EL (cell line): ENCODE measurements at places on chromosomes 6 and 20.

- no peak for DNase-seq
These were observed 62.4 kb upstream of the GMDS start for GRCh38 chr6:2307799-2308198.

GRCh38 chr20:54651252-54651651 is 175.9 kb downstream of the DOK5 start:
- no peak for DNase-seq

DNA sequence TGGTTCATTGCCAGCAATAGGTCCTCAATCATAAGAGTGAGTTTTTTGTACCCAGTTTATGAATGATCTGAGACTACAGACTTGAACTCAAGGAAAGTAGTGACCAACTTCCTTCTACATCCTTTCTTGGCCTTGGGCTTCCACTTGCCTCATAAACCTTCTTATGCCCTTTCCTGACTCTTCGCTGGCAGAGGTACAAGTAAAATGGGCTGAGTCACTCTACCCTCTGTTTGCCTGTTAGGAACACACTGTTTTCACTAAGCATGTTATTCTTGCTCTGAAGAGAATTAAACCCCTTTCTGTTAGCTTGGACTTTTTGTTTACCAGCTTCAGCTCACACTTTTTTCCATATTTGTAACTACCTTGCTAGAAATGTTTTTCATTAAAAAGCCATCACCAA is 74.4 kb downstream of the PKHD1 start:
- peak; percentile 10 for DNase-seq

GRCh38 chr6:10690651-10691445 is 3.6 kb downstream of the C6orf52 start:
- DNase-seq: no peak

GRCh38 chr6:142500250-142500786 is 198.5 kb downstream of the ADGRG6 start:
- no peak for DNase-seq

DNA sequence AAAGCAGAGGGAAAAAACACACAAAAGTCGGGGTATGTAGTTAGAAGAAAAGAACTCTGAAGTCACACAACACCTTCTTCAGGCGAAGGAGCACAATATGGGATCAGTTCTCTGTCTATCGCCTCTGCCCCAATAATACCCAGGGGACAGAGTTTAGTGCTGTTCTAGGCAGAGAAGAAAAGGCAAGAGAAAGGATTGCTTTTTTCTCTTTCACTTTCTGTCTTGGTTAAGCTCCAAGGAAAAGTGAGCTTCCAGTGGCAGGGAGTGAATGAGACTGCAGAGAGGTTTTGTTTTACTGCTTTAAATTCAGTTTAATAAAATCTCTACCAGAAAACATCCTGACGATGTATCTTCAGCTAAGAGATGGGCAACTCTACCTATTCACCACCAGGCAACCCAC is 86.6 kb upstream of the STXBP5 start:
- peak; percentile 17 for DNase-seq

DNA sequence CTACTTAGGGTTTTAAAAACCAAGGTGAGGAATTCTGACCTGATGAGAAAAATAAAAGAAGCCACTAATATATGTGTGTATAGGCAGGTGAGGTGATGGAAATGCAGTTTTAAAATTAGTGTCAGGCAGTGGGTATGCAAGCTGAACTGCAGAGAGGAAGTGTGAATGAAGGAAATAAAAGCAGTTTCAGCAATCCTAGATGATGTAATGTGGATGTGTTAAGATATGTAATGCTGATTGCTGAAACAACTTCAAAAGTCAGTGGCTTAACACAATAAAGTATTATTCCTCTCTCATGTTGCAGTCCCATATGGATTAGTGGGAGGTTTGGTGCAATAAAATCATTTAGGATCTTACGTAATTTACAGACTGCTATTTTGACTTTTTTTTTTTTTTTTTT is 119.9 kb upstream of the ASCC3 start:
- no peak for DNase-seq

- DNase-seq: peak; percentile 96
These were observed at the start of gene ZFAND3 for GRCh38 chr6:37819177-37819801. TSS of gene ZFAND3 (plus strand) at chr6:37819727. CDS start at chr6:37819946, 219 bp downstream.

GRCh38 chr20:60424267-60424902 is 466.2 kb downstream of the CDH26 start:
- no peak for DNase-seq

GRCh38 chr6:158272324-158272723 is 39.9 kb upstream of the TULP4 start:
- no peak for DNase-seq

DNA sequence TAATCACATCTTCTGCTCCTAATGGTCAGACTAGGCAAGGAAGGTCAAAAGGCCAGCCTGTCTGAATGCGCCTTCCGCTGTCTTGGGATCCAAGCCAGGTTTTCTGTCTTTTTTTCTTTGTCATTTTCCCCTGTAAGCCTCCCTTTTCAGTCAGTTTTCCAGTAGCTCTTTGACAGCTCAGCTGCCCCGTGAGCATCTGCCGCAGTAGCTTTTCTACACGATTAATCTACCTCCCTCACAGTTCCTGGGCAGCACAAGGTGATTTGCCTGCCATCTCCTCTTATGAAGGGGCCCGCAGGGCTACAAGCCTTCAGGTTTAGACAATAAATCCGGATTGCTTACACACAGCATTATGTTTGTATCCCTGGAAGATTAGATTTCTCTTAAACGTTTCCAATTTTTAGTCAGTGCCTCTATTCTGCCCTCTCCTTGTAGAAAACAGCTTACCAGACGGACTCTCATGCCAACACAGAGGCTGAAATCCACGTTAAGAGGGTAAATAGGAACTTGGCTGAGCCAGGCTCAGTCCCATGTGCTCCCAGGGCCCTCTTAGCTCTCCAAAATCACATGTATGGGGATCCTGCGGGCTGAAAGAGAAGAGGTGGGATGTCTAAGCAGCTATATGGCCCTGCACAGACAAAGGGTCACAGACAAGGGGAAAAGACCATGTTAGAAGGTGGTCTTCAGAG is 77.2 kb downstream of the LY86 start:
- DNase-seq: no peak

DNA sequence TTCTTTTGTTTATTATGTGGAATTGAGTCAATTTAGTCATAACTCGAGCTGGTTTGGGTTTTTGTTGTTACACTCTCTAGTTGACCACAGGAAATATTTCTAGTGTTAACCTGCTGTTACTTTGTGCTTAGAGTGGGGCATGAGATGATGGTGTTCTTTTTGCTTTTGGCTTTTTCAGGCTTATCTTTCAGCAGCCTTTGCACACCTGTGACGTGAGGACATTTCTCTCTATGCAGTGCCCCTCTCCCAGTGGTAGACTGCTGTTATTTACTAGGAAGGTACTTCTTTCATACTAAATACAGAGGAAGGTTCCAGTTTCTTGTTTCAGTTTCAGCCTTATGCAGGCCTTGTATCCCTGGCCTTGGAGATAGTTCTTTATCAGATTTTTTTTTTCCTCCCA is 766.8 kb upstream of the MAN1A1 start:
- no peak for DNase-seq

DNA sequence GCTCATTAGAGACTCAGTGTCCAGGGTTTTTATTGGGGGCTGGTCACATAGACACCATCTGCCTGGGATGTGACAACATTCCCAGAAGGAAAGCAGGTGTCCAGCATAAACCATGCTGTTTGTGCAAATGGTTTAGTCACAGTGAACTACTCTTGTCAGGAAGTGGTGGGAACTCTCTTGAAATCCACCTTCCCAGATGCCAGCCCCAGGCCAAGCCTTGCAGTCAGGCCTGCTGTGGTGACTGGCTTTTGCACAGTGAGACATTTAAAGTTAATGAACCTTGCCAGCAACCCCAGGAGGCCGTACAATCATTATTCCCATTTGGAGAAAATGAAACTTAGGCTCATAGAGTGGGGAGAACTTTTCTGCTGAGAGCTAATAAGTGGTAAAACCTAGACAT is 242.5 kb upstream of the KCNG1 start:
- no peak for DNase-seq

- DNase-seq: peak; percentile 84
These were observed 5.9 kb downstream of the SLC2A10 start for GRCh38 chr20:46715292-46715756.

GRCh38 chr6:130190701-130191690 is 31.8 kb downstream of the SAMD3 start:
- DNase-seq: no peak

- DNase-seq: no peak
These were observed 39.1 kb upstream of the AIG1 start for GRCh38 chr6:143021543-143021942.

GRCh38 chr6:115064680-115065079 is 721.9 kb upstream of the HS3ST5 start:
- no peak for DNase-seq
